ENCODE measurements at places on chromosomes 11 and 22.

DNA sequence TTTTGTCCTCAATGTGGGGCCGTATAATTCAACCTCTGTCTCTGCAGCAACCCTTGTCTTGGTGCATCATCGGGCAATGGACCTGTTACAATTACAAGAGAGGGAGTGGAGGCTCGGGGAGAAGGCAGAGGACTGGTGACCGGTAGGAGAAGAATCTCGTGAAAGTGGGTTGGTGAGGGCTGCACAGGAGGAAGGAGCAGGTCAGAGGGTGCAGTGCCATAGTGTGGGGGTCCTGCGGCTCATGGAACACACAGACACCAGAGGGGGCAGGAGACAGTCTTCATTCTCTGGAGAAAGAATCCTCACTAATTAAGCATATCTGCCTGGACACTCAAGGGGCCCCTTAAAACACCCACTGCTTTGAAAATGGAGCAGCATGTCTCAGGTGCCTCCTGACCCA, 174.7 kb upstream of the B3GAT1 start:
- no peak for DNase-seq

DNA sequence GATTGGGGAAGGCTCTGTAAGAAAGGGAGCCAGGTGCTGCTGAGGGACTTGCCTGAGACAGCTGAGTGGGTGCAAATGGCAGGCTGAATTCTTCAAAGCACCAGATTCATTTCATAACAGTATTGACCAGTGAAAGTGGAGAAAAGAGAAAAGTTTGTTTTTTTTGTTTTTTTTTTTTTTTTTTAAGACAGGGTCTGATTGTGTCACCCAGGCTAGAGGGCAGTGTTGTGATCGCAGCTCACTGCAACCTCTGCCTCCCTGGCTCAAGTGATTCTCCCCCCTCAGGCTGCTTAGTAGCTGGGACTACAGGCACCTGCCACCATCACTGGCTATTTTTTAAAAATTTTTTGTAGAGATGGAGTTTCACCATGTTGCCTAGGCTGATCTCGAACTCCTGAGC, 494.0 kb downstream of the MIAT start:
- DNase-seq: no peak

- DNase-seq: no peak
Measured at GRCh38 chr11:92376146-92376599, 151.6 kb downstream of the FAT3 start.

DNA sequence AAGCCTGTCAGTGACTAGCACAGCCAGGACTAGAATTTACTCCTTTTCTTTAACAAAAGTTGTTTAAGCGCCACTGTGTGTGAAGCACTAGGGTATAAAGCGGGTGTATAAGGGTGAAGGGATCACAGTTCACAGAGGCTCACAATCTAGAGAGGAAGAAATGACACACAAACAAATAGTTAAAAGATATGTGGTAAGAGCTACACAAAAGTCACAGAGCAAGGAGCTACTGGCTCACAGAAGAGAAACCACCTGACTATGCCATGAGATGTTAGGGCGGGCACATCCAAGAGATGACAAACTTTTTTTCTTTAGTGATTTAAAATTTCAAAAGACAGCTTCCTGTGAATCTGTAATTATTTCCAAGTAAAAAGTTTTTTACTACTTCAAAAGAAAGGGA, 55.6 kb downstream of the PHF21A start:
- DNase-seq: no peak

GRCh38 chr11:4105916-4106315, 11.3 kb downstream of the RRM1 start:
- DNase-seq: no peak

- DNase-seq: no peak
Measured at GRCh38 chr11:45664376-45665205, 831 bp downstream of the CHST1 start.

GRCh38 chr11:42923651-42924050, 388.1 kb upstream of the API5 start:
- DNase-seq: no peak

- no peak for DNase-seq
Measured at GRCh38 chr22:34334893-34335292, 414.6 kb upstream of the LARGE1 start.

DNA sequence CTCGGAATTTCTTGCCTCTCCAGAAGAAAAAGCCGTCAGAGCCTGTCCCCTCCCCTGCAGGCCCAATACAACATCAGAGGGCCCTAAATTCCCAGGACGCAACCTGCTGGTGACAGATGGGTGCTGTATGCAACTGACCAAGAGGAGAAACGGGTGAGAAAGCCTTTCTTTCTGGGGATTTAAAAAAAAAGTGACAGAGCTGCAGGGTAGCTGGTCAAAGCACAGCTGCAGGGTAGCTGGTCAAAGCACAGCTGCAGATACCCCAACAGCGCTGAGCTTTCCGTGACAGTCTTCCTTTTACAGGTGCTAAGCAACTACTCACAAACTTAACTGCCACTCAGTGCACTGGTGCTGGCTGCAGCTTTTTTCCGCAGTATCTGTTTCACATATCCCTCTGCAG, 17.8 kb downstream of the AP1B1 start:
- DNase-seq: no peak

- DNase-seq: no peak
Measured at GRCh38 chr22:46287873-46288751, 8.6 kb upstream of the GTSE1 start.

- DNase-seq: no peak
Measured at GRCh38 chr11:95435628-95436353, 204.8 kb upstream of the SESN3 start.

GRCh38 chr11:4881860-4882500, at the start of gene OR51T1:
Gene OR51T1 (plus strand): TSS chr11:4881900. CDS start chr11:4881900, 0 bp downstream.
- DNase-seq: no peak

DNA sequence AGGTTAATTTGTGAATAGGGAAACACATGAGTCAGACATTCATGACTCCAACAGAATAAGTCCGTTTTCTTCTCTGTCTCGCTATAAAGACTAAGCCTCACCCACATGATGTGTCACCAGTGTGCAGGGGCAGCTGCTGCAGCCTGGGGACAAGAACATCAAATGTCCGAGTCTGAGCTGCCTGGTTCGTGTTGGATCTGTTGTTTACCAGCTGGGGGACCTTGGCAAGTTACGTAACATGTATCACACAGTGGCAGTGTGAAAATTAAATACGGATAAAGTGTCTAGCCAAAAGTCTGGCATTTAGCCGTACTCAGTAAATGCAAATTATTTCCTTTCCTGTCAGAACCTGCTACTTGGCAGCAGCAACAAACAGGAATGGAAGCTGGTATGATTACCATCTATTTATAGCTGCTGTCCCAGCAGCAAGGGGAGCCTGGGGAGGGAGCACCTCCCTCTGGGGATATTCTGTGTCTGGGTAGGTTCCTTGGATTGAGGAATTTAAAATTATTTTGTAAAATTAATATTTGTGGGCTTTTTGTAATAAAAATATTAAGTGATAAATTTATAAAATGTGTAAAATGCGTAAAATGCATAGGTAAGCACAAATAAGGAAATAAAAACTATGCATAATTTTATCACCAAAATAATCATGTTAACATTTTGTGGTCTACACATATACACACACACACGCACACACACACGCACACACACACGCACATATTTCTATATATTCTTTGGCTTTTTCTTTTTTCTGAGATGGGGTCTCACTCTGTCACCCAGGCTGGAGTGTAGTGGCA, 1.3 kb upstream of the CLDN25 start:
- DNase-seq: no peak

DNA sequence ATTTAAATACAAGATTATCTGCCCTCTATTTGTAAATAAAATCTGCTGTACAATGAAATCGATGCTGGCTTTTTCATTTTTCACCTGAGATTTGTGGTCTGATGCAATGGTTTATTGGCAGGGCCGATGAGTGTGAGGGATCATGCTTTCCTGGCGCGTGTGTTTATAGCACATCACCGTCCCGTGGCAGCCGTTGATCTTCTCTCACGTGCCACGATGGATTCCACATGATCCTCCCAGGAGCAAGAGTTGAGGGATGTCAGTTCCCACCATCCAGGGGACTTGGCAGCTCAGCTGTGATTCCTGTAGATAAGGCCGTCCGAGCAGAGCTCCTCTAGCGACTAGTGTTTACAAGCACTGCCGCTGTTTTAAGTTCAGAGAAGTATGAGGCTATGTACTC, 213.7 kb downstream of the TBC1D22A start:
- no peak for DNase-seq

DNA sequence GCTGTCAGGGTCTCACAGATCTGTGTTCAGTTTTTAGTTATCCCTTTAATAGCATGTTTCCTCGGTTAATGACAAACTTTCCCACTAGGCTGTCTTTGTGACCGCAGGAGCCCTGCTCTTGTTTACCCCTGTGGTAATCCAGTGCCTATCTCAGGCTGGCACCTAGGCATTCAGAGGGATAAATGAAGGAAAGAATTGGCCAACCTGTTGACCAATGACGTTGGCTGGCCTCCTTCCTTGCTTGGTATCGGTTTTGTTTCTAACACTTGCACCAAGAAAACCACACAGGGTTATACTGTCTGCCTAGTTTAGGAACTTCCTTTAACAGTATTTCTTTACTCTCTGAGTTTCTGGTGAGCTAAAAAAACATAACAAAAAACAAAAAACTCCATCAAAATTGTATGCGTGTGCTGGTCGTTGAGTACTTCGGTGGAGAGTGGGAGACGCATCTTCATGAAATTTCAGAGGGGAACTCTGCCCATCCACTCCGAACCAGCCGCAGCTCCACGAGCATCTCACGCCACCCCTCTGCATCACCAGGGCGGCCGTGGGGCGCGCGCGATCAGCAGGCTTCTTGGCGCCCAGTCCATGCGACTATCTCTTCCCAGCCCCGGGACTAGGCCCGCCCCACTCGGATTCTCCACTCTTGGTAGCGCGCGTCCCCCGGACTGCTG, 563 bp upstream of the ENDOD1 start:
- no peak for DNase-seq

GRCh38 chr11:65718964-65719492, 1.6 kb downstream of the RNASEH2C start:
- no peak for DNase-seq

GRCh38 chr11:122033193-122033592, 82.8 kb downstream of the BLID start:
- DNase-seq: no peak

GRCh38 chr11:132999031-132999430, 533.3 kb downstream of the OPCML start:
- DNase-seq: no peak

GRCh38 chr11:87022738-87023137, 15.0 kb upstream of the TMEM135 start:
- DNase-seq: no peak

- no peak for DNase-seq
Measured at GRCh38 chr22:30572210-30572609, 2.3 kb downstream of the GAL3ST1 start.

DNA sequence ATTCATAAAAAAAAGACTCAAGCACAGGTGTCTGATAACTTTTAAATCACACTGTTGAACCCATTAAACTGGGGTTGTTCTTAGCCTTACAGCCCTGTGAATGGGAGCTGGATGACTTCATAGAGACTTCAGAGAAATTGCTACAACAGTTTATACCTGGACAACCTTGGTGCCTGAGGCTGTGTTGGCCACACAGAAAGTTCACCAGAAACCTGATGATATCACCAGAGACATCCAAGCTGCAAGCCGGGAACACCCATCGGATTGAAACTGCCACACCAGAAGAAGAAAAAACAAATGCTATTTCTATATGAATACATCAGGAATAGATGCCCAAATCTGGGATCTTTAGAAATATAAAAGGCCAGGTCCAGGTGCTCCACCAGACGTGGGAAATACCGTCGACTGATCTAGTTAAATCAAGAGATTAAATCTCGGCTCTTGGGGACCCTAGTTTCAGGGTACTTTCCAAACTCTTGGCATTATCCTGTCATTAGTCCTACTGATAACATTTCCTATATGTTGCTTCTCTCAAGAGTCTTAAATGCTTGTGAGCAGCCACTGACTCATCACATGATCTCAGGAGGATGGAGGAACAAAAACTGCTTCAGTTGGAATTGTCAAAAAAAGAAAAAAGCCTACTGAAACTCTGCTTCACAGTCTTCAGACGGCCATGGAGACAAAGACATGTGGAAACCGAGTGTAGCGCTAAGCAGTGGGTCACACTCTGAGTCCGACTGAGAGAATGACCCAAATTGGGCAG, 28.6 kb upstream of the APOL5 start:
- no peak for DNase-seq

DNA sequence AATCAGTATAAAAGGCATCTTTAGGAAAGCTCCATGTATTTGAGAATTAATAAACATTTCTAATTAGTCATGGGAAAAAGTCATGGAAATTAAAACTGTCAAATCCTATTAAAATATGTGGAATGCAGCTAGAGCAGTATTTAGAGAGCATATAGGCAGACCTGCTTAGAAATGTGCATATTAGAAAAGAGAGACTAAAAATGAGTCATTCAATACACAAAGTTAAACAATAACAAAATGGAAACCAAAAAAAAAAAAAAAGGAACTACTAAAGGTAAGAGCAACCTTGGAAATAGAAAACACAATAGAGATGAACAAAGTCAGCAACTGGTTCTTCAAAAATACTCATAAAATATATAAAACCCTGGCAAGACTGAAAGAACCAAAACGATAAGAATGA, 59.7 kb upstream of the RASSF10 start:
- no peak for DNase-seq

DNA sequence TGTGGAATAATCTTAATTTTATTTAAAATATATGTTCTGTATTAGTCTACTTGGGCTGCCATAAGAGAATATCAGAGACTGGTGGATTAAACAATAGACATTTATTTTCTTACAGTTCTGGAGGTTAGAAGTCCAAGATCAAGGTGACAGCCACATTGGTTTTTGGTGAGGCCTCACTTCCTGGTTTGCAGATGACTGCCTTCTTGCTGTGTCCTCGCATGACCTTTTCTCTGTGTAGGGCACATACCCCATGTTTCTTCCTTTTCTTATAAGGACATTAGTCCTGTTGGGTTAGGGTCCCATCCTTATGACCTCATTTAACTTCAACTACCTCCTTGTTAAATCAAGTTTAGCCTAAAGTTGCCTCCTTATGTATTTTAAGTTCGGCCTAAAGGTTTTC, 202.7 kb upstream of the MPPED2 start:
- DNase-seq: no peak

GRCh38 chr11:69666261-69666660, 8.9 kb downstream of the LTO1 start:
- DNase-seq: no peak

GRCh38 chr11:65897020-65897471, 3.1 kb downstream of the FOSL1 start:
- DNase-seq: no peak

DNA sequence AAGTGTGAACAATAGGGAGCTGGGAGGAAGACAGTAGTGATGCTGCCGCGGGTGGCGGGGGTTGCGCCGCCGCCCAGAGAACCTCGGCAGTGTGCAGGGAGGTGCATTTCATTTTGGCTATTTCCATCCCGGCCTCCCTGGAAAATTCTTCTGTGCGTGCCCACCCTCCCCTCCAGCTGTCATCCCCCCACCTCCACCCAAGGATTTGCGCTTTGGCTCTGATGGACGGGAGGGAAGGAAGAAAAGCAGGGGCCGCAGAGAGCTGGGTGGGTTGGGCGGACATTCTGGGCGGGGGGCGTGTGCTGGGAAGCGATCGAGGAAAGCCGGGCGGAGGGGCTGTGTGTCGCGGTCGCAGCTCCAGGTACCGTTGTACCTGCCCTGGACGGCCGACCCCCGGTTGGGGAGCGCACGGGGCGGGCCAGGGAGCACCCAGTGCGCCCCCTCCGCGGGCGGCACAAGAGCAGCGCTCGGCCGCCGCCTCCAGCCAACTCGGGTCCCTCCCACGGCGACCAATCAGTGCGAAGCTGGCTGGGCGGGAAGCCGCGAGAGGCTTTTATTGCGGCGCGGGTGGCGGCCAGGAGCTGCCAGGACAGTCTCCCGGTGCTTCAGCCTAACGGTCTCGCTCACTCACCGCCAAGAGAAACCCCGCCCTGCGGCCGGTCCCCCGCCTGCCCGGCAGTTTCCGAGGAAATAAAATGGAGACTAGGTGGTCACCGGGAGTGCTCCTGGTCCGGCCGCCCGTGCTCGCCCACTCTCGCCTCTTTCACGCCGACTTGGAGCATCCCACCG, 1.6 kb downstream of the NCAM1 start:
- DNase-seq: peak; percentile 45

All from NCI-H187 treated with DMSO at 0.1 percent for 48 hours (cell line).